GM23248 (cell line): ENCODE measurements at places on chromosomes 4 and X. TPM values are rescaled to one million over a fixed set of nuclear protein-coding genes. Genes with fewer than 3 reads are reported as not detected.

Gene PRDM8
- total RNA-seq: 4.4 and 7.0 TPM in 2 replicates

Gene HTRA3
- total RNA-seq: 3.2 and 5.9 TPM in 2 replicates

GRCh38 chrX:145729635-145730034, 88.0 kb upstream of the SLITRK2 start:
- no peak for DNase-seq

DNA sequence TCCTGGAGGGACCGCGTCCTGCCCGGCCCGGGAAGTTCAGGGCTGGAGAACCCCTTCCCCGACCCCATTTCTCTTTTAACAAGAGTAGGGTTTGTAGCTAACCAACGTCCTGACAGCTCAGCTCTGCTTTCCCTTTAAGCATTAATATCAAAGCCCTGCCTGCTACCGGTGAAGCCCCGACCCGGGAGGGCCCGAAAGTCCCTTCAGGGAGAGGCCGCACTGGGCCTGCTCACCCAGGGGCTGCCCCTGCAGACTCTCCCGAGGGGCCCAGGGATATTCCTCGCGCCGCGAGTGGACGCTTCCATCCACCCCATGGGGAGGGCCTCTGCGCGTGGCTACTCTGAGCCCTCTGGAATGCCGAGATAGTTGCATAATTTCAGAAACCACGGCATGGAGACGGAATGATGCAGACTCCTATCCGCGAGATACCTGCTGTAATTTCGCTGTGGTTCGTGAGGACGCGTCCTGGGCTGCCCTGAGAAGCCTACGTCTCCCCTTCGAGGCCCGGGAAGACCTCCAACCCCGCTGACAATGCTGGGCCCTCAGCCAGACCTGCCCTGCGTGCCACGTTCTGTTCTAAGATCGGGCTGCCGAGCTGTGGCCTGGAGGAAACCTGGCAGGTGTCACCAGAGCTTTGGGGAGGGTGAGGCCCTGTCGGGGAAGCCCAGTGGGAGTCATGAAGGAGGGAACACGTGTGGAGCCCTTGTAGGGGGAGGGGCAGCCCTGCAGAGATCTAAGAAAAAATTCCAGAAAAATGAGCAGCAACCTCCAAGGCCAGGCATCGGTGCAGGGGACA, 999 bp upstream of the CTBP1 start:
- peak; percentile 74 for DNase-seq
